ENCODE measurements at places on chromosomes 5 and 9.

DNA sequence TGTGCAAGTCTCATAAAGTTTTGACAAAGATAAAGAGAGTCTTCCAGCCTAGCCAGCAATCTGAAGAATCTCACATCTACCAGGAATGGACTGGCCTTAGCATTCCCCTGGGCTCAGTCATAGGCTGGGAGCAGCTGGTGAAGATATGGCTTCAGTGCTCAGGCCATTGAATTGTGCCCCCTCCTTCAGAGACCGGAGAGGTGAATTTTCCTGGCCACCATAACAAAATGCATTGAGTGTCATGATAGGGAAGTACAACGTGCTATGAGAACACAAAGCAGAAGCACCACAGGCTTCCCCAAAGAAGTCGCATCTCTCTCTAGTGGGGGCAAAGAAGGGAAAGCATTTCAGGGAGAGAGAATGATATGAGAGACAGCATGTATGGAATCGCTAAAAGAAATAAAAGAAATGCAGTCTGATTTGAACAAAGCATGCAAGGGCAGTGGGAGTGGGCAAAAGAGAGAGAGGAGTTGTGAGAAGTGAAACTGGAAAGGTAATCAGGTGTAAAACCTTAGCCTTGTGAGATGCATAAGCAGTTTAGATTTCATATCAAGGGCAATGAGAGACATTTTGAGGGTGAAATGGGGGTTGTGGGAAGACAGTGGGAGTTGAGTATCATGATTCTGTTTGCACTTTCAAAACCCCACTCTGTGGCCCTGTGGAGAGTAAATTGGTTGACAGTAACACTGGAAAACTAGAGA lies 57.1 kb upstream of the NMUR2 start:
- DNase-seq: no peak

- DNase-seq: no peak
Observed at GRCh38 chr5:135225856-135226560, 173.0 kb downstream of the MACROH2A1 start.

DNA sequence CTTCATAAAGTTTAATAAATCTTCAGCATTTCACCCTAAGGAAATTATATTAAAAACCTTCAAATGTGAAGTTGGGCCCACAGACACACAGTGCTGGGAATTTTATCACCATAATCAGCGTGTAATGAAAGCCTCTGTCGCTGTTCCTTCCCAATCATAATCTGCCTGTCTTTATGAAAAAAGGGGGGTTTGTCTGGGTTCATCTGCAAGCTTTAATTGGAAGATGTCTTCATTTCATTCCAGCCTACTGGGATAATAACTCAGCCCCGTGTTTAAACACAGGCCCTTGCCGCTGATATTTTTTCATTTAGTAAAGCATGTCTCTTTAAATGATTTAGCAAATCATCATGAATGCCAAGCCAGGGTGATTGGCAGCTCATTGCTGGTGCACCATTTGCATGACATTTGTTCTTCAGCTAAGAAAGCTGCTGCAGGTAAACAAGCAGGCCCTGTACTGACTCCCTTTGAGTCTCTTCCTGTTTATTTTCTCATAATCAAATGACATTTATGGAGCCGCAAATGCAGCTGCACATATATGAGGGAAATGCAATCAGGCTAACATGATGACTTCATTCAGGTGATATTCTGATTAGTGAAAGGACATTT lies 362.9 kb upstream of the TLE4 start:
- no peak for DNase-seq

GRCh38 chr9:113187929-113188595 lies 33.0 kb downstream of the FKBP15 start:
- no peak for DNase-seq

DNA sequence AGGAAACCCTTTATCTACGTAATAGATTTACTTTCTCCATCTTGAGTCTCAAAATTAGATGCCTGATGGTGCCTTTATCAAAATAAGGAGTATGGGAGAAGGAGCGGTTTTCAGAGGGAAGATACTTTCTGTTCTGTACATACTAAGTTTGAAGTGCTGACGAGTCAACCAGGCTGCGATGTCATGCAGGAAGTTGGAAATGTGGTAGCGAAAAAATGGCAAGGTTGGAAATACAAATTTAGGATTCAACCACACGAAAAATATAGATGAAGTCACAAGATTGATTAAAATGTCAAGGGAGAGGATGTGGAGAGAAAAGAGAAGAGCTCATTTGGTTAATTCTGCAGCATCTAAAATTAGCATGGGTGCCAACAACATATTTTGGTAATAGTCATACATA lies 129.5 kb downstream of the FOXD1 start:
- no peak for DNase-seq
